Activated T-helper 1 cell treated with Interleukin-2 at 50 U/mL for 16 hours (primary cell): ENCODE measurements at places on chromosomes 13 and 19.

DNA sequence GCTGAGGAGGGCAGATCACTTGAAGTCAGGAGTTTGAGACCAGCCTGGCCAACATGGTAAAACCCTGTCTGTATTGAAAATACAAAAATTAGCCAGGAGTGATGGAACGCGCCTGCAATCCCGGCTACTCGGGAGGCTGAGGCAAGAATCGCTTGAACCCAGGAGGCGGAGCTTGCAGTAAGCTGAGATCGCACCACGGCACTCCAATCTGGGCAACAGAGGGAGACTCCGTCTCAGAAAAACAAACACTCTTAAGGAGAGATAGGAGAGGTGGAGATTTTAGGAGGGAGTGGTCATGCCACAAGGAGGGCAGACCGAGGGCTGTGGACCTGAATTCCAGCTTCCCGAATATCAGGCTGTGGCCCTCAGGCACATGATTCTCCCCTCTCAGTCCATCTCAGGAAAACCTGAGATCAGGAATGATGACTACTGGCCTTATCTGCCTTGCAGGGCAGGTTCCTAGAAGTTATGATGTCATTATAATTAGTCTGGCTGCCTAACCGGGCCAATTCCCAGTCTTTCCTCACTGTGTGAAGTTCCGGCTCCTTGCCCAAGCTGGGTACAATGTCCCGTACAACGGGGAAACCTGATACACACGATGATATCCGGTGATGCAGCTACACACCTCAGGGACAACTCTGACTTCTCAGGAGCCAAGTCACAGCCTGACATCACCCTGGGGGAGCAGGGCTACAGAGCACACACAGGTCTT, 2.5 kb downstream of the SLC35E1 start:
- DNase-seq = no peak

- no peak for DNase-seq
These were observed 1.2 kb downstream of the S1PR4 start for GRCh38 chr19:3179739-3180293.

- no peak for DNase-seq
These were observed 749 bp downstream of the ZNF264 start for GRCh38 chr19:57192077-57192420.

DNA sequence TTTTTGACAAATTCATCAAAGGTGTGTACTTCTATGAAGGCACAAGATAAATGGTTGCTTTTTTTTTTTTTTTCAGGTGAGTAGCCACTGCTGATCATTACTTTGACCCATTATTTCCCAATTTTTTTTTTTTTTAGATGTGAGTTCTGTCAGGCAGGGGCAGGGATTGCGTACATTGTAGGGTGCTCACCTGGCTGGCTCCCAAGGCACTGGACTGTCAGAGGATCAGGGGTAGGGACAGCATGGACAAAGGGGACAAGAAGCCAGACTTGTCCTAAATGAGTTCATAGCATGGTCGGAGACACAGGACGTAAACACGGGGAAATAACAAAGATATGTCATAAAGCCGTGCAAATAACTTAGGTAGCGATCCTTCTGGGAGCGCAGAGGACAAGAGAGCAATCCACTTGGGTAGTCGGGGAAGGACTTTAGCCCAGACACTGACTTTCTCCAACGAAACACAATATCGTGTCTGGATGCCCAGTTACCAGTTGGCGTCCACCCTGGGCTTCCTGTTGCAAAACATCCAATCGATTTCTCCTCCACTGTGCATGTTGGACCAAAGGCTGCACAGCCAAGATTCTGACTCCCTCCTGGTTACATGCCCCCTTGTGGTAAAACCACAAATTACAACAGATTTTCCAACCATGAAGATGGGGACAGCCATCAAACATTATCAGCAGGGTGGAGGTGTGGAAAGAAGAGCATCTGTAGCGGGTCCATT, 27.5 kb upstream of the KATNAL1 start:
- no peak for DNase-seq

DNA sequence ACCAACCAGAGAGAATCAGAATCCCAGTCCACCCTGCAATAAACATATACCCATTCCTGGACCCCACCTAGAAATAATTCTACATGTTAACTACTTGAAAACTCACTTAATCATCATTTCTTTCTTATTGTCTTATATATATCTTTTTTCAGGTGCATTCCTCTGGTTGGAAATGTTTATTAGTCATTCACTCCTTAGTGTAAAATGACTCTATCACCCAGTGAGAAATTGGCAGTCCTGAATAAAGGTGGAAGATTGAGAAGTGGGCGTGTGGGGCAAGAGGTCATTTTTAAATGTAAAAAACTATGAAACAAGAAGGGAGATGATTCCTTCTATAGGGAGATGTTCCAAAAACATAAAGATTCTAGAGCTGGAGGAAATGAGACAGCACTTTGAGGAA, 101.2 kb upstream of the MBNL2 start:
- no peak for DNase-seq

GRCh38 chr19:17872251-17873001, 681 bp downstream of the SLC5A5 start:
- DNase-seq = peak; percentile 41

DNA sequence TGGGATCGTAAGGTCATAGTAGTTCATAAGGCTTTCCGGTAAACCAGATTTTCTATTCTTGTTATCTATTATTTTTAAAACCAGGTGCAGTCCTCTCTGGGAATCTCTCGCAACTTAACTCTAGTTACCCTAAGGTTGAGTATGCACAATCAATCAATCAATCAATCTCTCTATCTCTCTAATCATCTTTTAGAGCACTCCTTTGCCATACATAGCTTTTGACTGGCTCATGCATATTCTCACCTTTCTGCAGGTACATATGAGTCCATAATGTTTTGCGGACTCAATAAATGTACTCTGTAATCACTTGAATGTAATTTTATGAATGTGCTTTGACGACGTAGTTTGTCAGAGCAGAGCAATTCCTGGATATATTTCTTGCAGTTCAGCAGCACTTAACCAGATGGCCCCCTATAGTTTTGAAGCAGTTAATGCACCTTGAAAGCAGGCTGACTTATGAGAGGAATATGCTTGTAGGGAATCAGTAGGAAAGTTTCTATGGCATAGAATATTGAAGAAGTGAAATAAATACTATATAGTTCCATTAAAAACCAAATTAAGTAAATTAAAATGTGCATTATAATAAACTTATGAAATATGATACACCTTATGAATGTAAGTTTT, 524.7 kb downstream of the GPC5 start:
- DNase-seq = no peak

DNA sequence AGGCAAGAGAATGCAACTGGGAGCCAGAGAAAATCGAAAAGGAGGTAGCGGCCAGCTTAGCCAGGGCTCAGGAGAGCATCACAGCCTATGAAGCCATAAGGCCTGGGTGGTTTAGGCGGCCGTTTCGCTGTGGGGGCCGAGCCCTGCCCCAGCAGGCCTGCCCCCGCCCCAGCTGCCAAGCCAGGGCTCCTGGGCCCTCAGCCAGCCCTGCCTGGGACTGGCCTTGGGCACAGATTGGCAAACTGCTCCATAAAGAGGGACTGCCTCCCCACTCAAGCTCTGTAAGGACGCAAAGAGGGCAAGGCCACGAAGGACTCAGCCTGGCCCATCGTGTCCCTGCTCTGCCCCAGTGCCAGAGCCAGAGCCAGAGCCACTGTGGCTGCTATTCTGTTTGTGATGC, 10.2 kb downstream of the ZNF653 start:
- DNase-seq = no peak

DNA sequence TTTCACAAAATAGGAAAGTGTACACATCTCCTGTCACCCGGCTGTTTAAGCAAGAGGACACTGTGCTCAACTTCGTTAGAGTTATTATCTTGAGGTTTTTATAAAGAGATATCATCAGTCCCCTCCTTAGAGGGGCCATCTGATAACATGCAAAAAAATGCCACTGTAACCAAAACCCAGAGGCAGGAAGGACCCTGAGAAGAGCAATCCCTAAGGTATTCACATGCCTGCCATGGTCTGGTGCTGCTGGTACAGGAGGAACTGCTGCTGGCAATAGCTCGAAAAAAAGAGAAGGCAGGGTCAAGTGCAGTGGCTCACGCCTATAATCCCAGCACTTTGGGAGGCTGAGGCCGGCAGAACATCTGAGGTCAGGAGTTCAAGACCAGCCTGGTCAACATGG, 12.8 kb upstream of the CEACAM3 start:
- DNase-seq = no peak

DNA sequence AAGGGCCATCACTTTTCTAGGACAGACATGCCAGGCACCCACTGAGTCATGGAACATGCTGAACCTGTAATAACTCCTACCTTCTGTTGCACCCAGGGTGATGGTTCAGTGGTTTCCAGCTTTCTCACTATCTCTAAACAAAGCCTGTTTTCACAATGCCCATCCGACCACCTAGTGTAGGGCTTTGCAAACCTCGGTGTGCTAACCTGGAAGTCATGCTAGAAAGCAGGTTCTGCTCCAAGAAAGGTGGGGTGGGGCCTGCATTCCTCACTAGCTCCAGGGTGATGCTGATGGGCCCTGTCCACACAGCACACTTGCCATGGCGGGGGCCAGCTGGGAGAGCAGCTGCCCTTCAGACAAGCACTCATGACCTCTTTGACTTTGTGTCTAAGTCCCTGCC, 43.4 kb downstream of the COL4A2 start:
- no peak for DNase-seq

DNA sequence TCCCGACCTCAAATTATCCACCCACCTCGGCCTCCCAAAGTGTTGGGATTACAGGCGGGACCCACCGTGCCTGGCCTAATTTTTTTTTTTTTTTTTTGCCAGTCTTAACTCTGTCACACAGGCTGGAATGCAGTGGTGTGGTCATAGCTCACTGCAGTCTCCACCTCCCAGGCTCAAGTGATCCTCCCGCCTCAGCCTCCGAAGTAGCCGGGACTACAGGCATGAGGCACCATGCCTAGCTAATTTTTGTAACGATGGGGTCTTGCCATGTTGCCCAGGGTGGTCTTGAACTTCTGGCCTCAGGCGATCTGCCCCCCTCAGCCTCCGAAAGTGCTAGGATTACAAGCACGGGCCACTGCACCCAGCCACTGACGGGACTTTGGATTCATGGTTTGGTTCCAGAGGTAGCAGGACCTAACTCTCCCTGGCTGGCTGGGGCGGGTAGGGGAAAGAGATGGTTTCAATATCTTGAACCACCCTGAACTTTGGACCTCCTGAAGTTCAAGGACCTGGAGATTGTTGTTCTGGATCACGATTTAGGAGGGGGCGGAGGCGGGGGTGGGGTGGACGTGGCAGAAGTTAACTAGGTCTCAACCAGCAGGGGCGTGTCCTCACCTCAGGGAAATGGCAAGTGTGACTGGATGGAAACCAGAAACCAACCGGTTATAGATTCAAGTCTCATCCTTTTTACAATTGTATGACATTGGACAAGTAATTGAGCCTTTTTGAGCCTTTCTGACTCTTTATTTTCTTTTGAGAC, 40.8 kb downstream of the IER2 start:
- DNase-seq = no peak

- no peak for DNase-seq
These were observed 17.1 kb upstream of the VWA8 start for GRCh38 chr13:41978007-41978406.

DNA sequence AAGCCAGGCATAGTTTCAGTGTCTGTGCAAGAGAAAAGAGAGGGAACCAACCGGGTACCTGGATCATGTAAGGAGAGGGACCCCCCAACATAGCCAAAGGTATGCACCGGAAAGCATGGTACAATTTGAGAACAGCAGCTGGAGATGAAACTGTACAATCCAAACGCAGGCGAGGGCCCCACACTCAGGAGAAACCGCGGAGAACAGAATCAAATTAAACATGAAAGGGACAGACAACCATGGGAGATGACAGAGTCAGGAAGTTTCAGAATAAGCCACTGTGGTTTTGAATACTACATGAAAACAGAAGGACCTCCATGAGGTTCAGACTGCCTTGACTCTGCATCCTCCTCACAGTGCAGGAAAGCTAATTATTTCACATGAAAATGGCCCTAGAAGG, 62.9 kb upstream of the SPATA13 start:
- no peak for DNase-seq

DNA sequence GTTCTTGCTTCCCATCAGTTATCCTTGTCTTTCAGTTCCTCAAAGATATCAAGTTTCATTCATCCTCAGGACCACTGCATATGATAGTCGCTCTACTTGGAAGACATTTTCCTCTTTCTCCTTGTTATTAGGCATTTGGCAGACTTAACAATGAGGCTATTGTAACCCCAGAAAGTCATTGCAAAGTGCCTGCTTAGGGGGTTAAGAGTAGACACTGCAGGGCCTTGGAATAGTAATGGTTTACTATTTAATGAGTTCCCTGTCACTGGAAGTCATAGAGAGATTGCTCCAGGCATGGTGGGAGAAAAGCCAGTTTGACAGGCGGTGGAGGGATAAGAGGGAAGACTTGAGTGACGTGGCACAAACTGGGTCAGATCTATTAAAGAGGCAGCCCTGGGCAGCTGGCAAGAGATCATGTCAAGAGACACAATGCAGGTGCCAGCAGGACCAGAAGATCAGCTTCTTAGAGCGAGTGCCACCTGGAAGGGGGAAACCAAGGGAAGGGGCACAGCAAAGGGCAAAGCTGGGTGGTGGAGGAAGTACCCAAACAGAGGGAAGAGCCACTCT, 16.8 kb upstream of the CPB2 start:
- no peak for DNase-seq

GRCh38 chr19:10963865-10964264, 3.0 kb downstream of the SMARCA4 start:
- DNase-seq = no peak

DNA sequence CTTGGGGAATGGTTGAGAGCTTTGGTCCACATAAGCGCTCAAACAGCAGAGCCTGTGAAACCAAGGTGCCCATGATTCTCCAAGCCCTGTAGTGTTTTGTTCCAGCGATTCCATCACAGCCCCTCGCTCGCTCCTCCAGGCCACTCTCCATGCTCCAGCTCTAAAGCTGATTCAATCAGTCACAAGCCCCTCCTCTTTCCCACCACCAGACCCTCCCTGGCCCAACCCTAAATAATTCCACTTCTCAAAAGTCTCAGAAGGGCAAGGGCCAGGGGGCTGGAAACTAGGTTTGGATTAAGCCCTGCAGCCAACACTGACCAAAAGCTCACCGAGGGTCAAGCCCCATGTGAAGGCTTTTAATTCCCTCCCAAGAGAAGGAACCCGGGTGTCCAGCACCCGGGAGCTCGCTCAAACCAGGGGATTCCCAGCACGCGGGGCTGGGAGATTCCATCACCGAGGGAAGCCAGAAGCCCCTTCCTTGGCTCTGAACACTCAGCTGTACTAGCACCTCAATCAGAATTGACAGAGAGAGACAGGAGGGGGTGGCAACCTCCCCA, 1.5 kb downstream of the ZNF296 start:
- no peak for DNase-seq

DNA sequence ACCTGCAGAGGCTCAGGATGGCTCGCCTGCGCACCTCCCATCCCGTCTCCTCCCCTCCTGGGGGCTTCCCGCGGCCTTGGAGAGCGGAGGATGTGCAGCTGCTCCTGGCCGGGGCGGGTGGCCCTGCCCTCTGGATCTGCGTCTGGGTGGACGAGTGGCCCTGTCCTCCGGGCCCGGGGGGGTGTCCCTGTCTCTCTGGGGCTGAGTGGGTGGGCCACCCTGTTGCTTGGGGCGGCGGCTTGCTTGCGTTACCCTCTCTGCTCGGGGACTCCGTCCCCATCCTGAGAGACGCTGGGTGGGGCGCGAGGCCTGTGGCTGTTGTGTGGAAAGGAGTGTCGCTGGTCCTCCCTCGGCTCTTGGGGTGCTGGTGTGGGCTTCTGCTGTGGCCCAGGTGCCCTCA, 34.6 kb downstream of the DOT1L start:
- DNase-seq = no peak
